ENCODE measurements at places on chromosomes 6 and 20. TPM values are rescaled to one million over a fixed set of nuclear protein-coding genes. Genes with fewer than 3 reads are reported as not detected.

DNA sequence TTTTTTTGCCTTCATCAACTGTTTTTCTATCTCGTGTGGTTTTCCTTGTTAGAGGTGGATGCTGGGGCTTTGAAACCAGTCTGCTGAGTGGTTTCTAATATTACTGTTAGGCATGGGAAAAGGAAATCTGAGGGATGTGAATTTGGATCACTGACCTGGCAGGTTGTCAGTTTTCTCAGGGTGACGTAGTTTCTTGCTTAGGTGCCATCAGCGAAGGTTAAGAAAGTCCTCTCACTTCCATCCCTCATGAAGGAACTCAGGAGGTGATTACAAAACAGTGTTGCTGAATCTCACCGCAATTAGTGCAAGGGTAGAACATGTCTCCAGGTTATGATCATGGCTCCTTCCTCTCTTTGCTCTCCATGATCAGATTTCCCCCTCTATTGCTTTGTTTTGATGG, 135.9 kb downstream of the SOX4 start:
- H3K4me1 ChIP-seq = peaks cover 31% of the 10 kb centered on the region
- H3K36me3 ChIP-seq = no peaks in the 10 kb centered on the region
- no peak overlapping the region for H3K27ac ChIP-seq
- no peak for DNase-seq

- H3K27me3 ChIP-seq = no peaks in the 10 kb centered on the region
- no peak overlapping the region for H3K4me3 ChIP-seq
- no peak overlapping the region for H3K27ac ChIP-seq
- H3K36me3 ChIP-seq = no peaks in the 10 kb centered on the region
Measured at GRCh38 chr6:139152088-139152891, 17.4 kb downstream of the HECA start.

DNA sequence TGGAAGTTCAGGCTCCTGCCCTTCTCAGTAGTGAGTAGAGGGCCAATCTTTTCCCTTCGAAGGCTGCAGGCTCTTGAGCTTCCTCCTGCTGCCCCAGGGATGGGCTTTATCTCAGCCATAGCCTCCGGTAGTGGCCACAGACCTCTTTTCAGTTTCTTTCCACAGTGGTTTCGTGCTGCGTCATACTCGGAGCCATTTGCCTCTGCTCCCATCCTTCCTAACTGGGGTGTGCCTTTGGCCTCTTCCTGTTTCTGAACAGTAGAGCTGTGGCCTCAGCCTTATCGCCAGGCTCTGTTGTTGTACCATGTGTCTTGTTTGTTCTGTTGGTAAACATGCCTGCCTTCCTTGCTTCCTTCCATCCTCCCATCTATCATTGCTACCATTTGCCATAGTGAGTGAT, 54.1 kb downstream of the TULP4 start:
- DNase-seq = no peak
- no peak overlapping the region for H3K27ac ChIP-seq
- no peaks in the 10 kb centered on the region for H3K4me1 ChIP-seq
- no peaks in the 10 kb centered on the region for H3K27me3 ChIP-seq

MDFI gene
- not detected for total RNA-seq

MATN4 gene
- total RNA-seq = 0.50 TPM

- H3K27me3 ChIP-seq = peaks cover 2% of the 10 kb centered on the region
- H3K4me1 ChIP-seq = no peaks in the 10 kb centered on the region
- H3K27ac ChIP-seq = no peak overlapping the region
- no peak for DNase-seq
- H3K36me3 ChIP-seq = no peaks in the 10 kb centered on the region
Measured at GRCh38 chr6:79149884-79150283, 71.8 kb upstream of the PHIP start.

GRCh38 chr6:3958255-3958654, 109.1 kb downstream of the FAM50B start:
- H3K27ac ChIP-seq = no peak overlapping the region
- H3K36me3 ChIP-seq = no peaks in the 10 kb centered on the region
- H3K4me1 ChIP-seq = peaks cover 27% of the 10 kb centered on the region
- no peak overlapping the region for H3K4me3 ChIP-seq

- no peak overlapping the region for H3K27ac ChIP-seq
- no peaks in the 10 kb centered on the region for H3K27me3 ChIP-seq
- no peak overlapping the region for H3K4me3 ChIP-seq
- H3K36me3 ChIP-seq = no peaks in the 10 kb centered on the region
- no peaks in the 10 kb centered on the region for H3K4me1 ChIP-seq
- DNase-seq = no peak
Measured at GRCh38 chr6:112450663-112451062, 103.5 kb downstream of the RFPL4B start.

- no peak overlapping the region for H3K27ac ChIP-seq
- no peaks in the 10 kb centered on the region for H3K36me3 ChIP-seq
- no peaks in the 10 kb centered on the region for H3K27me3 ChIP-seq
Measured at GRCh38 chr6:106743612-106744011, 114.2 kb downstream of the QRSL1 start.

- H3K27ac ChIP-seq = no peak overlapping the region
- H3K4me1 ChIP-seq = no peaks in the 10 kb centered on the region
- no peak overlapping the region for H3K4me3 ChIP-seq
Measured at GRCh38 chr6:48490658-48491057, 379.7 kb upstream of the PTCHD4 start.

MLN gene
- total RNA-seq = not detected
